ENCODE measurements at places on chromosomes 5 and 9.

- no peak for DNase-seq
These were observed 127.1 kb downstream of the MYO10 start for GRCh38 chr5:16809010-16809394.

DNA sequence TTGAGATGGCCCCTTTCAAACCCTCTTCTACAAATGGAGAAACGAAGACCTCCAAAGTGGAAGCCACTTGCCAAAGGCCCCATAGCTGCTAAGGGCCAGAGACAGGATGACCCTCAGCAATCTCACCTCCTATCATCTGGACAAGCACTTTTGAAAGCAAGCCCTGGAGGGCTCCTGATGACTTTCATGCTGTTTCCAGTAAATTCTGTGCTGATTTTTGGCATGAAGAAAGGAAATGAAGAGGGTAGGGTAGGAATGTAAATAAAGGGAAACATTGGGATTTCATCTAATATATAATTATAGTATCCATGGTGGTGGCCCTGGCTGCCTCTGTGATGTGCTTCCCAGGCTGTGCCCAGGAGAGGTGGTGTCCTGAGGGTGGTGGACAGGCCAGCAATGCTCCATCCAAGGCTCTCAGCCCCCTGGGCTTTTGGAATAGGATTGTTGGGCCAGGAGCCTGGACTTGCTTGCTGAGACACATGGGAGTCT, 208.0 kb upstream of the TRIM32 start:
- DNase-seq = no peak

DNA sequence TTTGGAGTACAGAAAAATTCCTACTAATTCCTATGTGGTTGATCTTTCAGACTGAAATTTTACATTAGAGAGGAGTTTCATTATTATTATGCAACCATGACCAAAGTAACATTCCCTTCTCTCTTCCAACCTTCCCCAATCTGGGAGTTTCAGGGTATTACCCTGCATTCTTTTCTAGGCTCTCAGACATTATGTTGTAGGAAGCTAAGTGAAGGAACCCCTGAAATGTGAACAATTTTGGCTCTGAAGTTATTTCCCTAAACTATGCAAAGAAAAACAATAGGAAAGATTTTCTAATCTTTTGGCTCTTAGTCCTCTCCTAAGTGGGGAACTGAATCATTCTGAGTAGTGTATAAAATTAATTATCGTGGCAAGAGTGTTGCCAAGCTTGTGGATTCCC, 63.3 kb upstream of the ZFAND5 start:
- no peak for DNase-seq

- DNase-seq = no peak
These were observed 11.0 kb upstream of the NANS start for GRCh38 chr9:98045234-98046179.

DNA sequence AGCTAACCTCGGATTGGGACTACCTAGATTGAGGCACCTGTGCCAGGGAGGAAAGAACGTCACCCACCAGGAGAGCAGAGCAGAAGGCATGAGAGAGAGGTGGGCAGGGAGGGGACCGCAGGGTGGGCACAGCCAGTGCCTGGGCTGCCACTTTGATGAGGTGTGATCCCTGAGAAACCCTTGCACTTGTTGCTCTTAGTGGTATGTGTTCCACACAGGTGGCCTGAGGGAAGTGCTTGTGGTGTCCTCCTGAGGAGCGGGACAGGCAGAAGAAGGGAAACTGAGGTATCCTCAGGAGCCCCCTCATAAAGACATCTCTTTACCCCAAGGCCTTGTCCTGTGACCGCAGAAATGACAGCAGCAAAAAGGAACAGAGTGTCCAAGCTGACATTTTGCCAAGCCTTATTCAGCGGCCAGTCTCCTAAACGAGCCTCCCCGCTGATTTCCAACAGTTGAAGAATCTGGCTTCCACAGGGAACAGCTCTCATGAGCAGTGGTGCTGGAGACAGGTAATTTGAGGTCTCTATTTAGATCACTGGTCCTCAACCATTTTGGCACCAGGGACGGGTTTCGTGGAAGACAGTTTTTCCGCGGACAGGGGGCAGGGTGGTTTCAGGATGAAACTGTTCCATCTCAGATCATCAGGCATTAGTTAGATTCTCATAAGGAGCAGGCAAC, 82.4 kb downstream of the FOXD1 start:
- DNase-seq = no peak

DNA sequence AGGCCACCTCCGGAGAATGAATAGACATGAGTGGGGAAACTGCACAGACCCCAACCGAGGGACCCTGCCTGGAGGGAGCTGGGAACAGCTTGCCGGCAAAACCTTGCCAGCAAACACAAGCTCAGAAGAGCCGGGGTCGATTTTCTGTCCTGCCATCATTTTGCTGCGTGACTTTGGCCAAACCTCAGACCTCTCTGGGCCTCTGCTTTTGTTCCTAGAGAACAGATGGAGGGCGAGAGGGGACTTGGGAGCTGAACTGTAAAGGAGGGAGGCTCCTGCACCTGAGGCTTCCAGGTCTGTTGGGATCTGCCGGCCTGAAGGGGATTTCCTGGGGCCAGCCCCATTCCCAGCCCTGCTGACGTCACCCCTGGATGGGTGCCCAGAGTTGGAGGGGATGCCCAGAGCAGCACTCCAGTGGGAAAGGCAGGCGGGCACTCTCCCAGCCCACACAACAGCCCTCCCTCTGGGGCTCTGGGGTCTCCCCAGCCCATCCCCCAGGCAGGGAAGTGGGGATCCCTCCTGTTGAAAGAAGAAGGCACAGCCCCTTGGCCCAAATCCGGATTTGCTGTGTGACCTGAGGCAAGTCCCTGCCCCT, 40.4 kb upstream of the SYNPO start:
- DNase-seq = no peak

GRCh38 chr9:115032296-115032695, 85.7 kb downstream of the TNC start:
- peak; percentile 16 for DNase-seq

- DNase-seq = peak; percentile 24
These were observed 290.5 kb downstream of the SLF1 start for GRCh38 chr5:94908889-94909480.

- DNase-seq = no peak
These were observed 73.6 kb upstream of the STARD4 start for GRCh38 chr5:111585946-111586345.

GRCh38 chr9:134730761-134731496, 89.3 kb downstream of the COL5A1 start:
- no peak for DNase-seq

DNA sequence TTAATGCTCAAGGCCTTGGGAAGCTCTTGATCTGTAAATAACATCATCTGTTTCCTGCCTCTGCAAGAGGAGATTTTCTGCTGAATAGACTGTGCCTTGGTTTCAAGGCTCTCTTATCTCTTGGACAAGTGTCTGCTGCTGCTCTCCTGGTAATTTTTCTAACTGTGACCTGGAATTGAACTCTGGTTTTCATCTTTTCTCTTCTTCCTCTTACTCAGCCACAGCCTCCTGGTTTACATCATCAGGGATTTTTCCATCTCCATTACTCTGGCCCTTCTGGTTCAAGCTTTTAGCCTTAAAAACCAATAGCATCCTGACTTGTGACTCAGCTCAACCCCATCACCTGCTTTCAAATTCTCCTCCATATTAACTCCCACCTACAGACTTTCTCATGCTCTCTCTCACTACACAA, 49.6 kb upstream of the ITGA1 start:
- DNase-seq = no peak

DNA sequence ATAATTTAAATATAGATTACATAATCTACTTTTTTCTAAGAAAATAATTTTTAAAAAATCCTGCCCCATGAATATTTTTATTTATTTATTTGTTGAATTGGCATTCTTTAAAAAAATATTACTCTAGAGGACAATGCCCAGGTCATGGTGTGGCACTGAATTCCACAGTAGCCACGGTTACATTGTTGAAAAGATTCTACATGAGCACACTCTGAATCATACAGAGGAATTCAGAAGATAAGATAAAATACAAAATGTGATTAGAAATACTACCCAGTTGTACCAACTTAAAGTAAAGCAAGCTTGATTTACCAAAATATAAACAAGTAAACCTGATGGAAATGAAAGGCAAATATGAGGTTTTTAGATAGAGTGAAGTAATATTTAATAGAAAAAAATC, 183.7 kb downstream of the HCN1 start:
- DNase-seq = no peak

DNA sequence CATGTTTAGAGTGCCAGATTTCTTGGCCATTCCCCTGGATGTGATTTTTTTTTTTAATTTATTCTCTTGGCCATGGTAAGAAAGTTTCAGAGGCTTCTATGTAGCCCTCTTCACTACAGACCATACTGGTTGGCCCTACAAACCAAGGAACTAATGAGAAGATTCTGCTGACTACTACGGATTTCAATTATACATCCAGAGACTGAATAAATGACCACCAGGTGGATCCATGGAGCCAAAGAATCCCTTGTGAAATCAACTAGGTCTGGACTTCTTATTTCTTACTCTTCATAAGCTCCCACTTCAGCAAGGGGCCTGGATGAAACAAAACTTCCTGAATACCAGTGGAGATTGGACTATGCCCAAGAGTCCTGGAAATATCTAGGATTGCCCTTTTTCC, 27.6 kb downstream of the ZNF622 start:
- no peak for DNase-seq

DNA sequence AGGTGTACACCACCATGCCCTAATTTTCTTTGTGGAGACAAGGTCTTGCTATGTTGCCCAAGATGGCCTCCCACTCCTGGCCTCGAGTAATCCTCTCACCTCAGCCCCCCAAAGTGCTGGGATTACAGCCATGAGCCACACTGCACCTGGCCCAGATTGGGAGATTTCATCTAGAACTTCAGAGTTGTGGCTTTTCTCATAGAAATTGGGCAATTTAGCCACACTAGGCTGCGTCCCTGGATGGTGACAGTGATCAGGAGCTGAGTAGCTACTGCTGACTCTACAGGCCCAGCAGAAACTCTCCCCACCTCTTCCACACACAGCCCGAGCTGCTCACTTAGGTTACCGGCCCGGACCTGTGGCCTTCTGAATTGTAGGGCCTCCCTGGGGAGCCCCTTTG, 7.7 kb downstream of the PFN3 start:
- no peak for DNase-seq

- no peak for DNase-seq
These were observed 171.9 kb upstream of the ELL2 start for GRCh38 chr5:96133341-96134079.

DNA sequence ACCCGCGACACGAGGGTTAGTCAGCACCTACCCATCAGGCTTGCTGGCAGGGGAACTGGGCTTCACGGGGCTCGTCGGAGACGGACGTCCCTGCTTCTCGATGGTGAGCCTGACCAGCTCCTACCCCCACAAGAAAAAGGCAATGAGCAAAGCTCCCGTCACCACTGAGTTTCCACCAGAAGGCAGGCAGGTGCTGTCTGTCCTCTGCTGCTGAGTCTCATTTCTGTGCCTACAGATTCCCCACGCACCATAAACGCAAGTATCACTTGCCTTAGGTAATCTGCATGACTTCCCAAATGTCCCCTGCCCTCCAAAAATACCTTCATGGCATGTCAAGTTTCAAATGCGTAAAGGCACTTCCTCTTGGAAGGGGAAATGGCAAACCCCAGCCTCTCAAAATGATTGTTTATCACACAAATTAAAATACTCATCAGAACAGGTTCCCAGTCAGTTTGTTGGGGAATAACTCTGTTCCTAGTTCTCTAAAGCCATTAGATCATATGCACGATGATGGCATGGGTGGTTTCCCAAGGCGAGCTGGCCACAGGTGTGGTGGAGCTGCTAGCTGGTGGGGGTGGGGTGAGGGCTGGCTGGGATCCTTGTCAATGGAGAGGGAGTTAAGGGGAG, 85.0 kb downstream of the PRRT1B start:
- peak; percentile 61 for DNase-seq

GRCh38 chr9:20788526-20789451, 104.7 kb downstream of the FOCAD start:
- DNase-seq = no peak

All from GM20000 (cell line).